ENCODE measurements at places on chromosomes 1 and 21.

DNA sequence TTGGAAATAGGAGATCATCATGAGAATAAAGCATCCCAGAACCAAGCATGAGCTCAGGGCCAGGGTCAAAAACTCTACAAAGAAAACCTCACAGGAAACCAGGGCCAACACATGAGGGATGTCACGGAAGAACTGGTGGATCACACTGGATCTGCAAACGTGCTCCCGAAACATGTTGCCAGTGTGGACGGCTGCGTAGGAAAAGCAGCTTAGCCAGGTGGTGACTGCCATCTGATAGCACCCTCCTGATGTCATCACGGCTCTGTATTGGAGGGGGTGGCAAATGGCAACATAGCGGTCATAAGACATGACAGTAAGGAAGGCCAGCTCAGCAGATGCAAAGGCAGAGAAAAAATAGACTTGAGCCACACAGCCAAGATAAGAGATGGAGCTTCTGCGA is 20.9 kb downstream of the OR14I1 start:
- no peak for DNase-seq

DNA sequence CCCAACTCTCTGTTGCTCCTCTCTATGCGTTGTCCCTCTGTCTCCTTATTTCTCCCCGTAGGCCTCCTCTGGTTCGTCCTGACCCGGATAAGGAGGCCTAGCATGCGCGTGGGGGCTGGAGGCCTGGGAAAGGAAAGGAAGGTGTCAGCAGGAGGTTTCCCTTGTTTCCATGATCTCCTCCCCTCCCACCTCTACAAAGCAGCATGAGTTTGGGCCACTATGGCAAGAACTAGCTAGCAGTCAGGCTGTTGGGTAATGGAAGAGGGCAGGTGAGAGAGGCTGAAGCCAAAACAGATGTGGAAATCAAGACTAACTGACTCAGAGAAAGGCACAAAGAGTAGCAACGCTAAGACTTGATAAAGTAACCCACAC is 687 bp upstream of the SEMA6C start:
- peak; percentile 43 for DNase-seq

DNA sequence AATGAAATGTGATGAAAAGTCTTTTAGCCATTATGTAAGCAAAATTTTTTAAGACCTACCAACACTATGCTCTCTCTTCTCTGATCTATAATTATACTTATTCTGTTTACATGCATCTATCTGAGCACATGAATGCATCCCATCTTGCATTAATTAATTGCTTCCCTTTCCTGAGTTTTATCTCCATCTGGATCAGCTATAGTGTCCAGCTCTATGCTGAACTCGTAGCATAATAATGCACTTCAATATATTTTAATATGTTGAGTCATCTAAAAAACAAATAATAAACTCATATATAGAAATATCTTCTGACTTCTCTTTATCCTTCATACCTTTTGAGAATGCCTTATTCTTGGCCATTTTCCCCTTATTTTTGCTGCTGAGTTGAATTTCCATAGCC is 1097.8 kb downstream of the TTLL7 start:
- no peak for DNase-seq

DNA sequence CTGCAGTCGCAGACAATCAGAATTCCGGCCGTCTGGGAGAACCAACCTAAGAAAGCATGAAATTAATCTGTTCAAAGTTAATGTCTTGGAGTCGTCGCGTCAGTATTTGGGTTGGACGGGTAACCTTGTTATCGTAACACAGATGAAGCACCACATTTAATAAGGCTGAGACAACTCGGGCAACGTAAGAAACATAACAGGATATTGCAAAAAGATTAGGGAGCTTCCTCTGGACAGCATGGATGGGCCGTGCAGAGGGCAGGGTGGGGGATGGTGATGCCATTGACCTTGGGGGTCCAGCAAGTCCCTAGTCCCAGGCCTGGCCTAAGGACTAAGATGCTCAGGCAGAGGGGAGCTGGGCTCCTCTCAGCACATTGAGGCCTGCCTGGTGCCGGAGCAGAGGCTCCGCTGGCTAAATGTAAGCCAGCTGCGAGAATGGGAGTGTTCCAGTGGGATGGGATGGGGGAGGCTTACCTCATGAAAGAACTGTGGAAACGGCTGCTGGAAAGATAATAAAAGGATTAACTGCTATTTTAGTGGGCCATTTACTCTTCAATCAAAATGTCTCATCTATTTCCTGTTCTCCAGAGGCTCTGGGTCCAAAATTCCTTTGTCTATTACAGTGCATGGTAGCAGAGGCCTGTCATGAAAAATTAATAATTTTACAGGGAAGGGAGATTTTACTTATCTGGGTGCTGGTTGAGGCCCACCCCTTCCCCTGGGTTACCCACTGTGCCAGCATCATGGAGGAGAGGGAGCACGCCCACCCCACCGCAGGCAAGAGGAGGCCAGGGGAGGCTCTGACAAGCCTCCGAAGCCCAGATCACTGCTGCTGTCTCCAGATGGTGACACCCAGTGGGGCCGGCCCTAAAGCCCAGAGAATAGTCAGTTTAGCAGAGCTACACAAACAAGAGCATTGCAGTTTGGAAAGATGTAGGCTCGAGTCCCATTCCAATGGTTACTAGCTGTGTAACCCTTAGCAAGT is 131.6 kb downstream of the DMRTB1 start:
- no peak for DNase-seq

DNA sequence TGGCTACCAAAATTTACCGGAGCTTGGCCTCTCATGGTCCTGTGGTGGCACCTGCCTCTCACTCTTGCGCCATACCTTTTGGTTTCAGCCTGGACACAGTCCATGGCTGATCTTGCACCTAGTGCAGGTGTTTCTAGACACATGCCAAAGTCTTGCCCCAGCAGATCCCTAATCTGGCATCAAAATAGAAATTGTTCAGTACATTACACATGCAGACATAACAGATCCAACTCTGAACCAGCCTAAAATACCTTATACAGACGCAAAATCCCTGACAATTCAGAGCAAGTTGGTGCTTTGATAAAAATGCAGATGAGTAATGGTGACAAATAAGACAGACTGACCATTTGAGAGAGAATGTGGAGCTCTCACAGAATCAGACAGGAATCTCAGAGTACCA is 44.1 kb downstream of the NGF start:
- DNase-seq: no peak

DNA sequence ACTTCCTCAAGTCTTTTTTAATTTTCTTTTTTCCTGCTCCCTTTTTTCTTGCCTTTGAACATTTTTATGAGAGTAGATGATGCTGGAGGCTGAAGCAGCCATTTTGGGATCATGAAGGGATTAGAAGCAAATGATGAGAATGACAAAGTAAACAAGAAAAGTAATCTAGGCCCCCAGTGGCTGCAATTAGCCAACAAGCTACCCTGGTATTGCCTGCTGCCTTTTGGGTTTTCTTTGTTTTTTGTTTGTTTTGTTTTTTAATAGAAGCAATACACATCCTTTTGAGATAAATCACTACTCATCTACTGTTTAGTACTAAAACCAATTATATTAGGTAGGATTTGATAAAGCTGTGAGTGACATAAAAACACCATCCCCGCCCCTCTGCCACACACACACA is 280.7 kb upstream of the ADGRL2 start:
- DNase-seq: no peak

GRCh38 chr1:40622936-40623629 is 42.4 kb downstream of the RIMS3 start:
- no peak for DNase-seq

DNA sequence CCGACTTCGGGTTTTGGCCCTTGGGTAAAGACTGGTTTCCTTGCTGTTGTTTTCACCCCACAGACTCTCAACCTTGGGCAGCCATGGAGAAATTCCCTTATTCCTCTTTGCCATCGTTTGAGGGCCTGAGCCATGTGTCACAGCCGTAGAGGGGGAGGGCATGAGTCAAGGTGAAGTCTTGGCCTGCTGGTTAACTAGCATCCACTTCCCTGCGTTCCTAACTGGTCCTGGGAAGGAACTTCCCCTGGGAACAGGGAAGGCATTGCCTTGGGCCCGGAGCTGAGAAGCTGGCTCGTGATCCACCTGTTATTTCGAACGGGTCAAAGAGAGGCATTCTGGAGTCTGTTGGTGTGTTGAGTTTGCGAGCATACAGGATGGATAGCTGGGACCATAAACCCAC is 464.9 kb downstream of the CAMTA1 start:
- DNase-seq: no peak

- no peak for DNase-seq
Measured at GRCh38 chr1:44640200-44640853, 34.0 kb downstream of the TMEM53 start.

DNA sequence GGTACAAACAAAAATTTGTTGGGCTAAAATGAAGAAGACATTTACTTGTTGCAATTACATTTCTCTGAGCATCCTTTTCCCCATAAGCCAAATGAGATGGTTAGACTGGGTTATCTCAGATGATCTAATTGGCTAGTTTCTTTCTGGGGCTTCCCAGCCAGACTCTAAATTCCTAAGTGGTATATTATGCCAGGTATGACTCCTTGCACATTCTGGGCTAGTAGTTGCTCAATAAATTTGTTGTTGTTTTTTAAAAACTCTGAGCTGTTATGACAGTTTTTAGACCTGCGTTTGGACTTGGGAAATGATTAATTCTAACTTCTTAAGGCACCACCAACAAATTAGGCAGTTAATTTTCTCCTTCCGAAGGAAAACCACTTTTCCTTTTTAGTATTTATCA is 66.1 kb downstream of the UCK2 start:
- no peak for DNase-seq

GRCh38 chr21:46500224-46500861 is 41.7 kb downstream of the DIP2A start:
- DNase-seq: peak; percentile 21

DNA sequence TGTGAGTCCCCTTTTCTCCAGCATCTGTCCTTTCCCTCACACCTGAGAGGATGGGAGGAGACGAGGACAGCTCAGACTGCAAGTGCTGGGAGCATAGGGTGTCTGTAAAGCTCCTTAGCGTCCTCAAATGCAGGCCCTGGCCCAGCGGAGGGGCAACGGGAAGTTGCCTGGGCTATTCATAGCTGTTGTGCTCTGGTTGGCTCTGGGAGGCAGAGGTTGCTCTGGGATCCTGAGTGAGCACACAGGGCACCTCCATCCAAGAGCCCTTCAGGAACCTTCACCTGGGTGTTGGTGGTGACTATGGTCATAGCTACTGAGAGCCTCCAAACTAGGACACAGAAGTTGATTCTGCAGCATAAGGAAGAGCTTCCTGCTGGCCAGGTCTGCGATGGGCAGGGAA is 2.6 kb downstream of the PADI1 start:
- no peak for DNase-seq

GRCh38 chr1:32406629-32407111 is 12.4 kb upstream of the BSDC1 start:
- no peak for DNase-seq

DNA sequence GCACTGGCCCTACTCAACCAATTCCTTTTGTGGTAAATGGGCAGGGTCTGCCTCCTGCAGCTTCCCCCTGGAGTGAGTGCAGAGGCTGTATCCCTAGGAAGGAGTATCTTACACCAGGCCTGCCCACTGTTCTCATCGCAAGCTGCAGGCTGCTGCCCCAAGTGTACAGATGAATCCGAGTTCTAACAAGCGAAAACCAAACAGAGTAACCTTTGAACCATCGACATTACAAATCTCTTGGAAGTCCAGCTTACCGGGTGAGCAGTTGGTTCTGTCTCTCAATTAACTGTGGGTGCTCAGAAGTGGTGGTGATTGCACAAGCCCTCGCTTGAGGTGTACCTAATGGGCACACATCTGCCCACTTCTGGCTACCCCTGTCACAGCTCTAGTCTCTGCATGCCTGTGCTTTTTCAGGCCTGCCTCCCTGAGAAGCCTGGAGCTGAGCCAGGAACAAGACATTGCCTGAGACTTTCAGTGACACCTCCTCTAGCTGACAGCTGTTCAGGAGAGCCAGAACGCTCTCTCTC is 22.7 kb downstream of the INAVA start:
- DNase-seq: no peak

- no peak for DNase-seq
Measured at GRCh38 chr1:173023343-173023742, 27.4 kb downstream of the TNFSF18 start.

GRCh38 chr1:184507604-184508280 is 120.9 kb downstream of the C1orf21 start:
- DNase-seq: no peak

GRCh38 chr1:227490001-227490400 is 73.4 kb upstream of the ZNF678 start:
- DNase-seq: no peak

DNA sequence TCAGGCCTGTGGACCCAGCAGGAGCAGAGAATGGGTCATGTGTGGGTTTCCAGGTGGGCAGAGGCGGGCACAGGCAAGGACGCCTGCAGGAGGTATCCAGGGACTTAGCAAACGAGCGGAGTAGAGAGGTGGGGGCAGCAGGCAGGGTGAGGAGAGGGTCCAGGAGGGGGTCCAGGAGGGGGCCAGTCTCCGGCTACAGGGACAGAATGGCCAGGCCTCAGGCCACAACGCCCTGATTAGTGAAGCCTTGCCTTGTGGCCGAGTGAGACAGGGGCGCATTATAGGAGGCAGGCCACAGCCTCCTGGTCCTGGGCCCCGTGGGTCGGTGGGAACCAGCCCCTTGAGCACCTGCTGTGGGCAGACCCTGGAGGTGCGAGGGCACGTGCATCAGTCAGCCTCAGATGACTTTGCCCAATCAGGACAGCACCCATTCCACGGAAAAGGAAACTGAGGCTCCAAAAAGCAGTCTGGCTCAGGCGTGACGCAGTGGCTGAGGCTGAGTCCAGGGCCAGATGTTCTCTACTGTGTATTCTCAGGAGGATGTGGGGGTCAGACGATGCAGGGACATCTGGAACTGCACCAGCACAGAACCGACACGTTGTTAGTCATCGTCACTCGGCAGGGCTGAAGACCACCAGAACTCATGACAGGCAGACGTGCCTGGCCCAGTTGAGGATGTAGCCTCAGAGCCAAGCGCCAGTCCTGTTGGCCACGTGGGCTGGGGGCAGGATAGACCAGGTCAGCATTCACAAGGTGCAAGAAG is 113.7 kb downstream of the CRYAA start:
- no peak for DNase-seq

DNA sequence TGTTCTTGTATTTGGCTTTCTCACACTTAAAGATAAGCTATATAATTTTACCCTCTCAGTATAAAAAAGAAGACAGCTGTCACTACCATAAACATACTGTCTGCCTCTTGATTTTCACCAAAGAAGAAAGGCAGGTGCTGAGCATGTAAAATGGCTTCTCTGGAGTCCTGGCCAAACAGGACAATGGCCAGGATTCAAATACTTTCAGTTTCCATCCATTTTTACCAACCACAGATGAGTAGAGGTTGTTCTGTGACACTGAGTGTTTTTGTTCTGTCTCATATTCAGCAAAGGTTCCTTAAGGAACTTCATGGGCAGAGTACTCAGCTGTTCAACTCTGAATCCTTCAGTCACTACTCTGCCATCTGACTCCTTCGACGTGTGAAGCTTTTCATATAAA is 29.4 kb upstream of the RAB3GAP2 start:
- DNase-seq: no peak

- no peak for DNase-seq
Measured at GRCh38 chr1:98113811-98114210, 193.0 kb upstream of the DPYD start.

DNA sequence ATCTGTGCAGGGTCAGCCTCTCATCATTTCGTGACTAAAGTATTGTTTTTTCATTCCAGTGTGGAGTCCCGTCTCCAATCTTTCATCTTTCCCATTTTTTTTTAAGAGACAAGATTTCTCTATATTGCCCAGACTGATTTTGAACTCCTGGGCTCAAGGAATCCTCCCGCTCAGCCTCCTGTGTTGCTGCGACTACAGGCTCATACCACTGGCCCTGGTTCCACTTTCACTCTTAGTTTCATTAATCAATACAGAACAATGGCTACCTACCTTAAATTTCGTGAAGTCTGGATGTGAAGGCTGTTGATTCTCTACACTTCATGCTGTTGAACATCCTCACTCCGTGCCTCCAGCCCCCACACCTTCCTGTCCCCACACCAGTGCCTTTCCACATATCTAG is 97.7 kb upstream of the GREM2 start:
- DNase-seq: no peak

Data from erythroblast (primary cell).